Inflammatory macrophage treated with lipopolysaccharide for 1 hour (primary cell): ENCODE measurements at places on chromosomes 5 and 9.
A peak's percentile ranks its signal among the peaks of the same experiment; 100 is the strongest.

GRCh38 chr9:120396418-120396817, 183.5 kb downstream of the CDK5RAP2 start:
- DNase-seq: no peak

DNA sequence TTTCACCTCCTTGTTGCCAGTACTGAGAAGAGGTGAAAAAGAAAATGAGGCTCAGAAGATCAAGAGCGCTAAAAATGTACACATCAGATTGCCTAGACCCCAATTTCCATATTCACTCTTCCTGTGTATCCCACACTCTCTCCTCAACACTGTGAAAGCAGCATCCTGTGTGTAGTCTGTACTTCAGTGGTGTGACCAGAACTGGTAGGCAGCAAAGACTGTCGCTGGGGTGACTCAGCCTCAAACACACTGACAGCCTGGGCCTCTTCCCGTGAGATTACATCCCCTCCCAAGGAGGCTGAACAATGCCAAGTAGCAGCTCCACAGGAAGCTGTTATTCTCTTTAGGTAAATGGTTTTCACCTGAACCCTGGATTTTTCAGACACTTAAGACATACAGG, 135.5 kb downstream of the CCDC192 start:
- peak; percentile 48 for DNase-seq

- no peak for DNase-seq
Observed at GRCh38 chr9:19999491-20000057, 210.7 kb upstream of the SLC24A2 start.

DNA sequence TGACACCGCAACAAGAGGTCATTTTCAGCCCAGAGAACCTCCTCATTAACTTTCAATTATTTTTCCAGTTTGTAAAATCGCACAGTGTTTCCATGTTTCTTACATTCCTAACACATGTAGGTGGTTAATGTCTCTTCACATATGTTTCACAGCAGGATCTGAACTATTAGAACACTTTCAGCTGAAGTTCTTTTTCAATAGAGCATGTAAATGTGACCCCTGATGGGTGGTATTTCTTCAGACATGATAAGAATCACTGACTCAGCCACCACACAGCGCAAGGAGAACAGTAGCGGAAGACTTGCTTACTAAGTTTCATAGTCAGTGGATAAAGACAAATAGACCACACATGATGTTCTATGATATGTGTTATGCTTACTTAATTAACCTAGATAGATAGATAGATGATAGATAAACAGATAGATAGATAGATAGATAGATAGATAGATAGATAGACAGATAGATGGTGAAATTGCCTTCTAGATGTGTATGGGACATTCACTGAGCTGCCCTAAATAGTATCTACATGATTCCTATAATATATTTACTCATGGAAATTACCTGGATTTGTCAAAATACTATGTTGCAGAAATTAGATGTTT, 1992.1 kb upstream of the NUDT12 start:
- no peak for DNase-seq

DNA sequence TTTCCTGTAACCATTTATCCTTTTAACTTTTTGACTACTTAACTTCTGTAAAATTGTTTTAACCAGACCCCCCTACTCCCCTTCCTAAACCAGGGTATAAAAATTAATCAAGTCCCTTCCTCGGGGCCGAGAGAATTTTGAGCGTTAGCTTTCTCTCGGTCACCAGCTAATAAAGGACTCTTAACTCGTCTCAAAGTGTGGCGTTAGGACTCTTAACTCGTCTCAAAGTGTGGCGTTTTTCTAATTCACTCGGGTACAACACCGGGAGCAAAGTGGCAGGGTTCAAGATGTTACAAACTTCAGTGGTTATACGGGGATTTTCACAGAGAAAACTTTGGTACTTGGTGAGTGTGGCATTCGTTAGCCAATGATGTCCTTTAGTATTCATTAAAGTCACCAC, 39.7 kb upstream of the PPP1R26 start:
- no peak for DNase-seq

DNA sequence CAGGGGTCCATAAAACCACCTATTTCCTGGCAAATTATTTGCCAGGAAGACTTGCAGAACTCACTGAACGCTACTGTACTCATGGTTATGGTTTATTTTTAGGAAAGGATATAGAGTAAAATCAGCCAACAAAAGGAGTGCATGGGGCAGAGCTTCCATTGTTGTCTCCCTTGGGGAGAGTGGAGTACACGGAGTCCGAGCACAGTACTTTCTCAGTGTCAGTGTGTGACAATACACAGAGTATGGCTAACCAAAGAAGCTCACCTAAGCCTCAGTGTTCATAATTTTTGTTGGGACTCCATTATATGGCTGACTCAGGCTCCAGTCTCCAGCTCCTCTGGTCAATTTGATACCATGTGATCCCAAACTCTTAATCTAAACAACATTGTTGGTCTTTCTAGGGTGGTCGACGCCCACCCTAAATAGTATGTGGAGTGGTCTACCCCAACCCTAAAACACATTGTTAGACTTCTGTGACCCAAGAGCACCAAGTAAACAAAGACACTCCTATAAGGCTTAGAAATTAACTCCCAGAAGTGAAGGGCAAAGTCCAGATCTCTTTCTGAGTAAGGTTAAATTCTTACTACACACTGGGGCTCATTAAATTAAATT, 74.9 kb downstream of the SLC44A1 start:
- DNase-seq: no peak

- no peak for DNase-seq
Observed at GRCh38 chr5:41373230-41373629, 137.2 kb downstream of the PLCXD3 start.

GRCh38 chr5:81233080-81233634, at the start of gene CKMT2:
Gene CKMT2, plus strand, starts transcription at chr5:81233322. Its CDS starts 17,811 bp downstream, at chr5:81251133.
- DNase-seq: no peak

GRCh38 chr5:86861512-86861911, 243.8 kb downstream of the COX7C start:
- no peak for DNase-seq

DNA sequence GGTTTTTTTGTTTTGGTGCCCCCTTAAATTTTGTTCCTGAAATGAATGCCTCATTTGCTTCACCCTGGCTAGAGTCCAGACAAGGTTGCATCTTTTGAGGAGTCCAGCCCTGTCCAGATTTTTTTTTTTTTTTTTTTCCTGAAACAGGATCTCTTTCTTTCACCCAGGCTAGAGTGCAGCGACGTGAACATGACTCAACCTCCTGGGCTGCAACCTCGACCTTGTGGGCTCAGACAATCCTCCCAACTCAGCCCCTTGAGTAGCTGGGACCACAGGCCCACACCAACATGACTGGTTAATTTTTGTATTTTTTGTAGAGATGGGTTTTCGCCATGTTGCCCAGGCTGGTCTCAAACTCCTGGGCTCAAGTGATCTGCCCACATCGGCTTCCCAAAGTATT, 469.0 kb upstream of the BRINP1 start:
- DNase-seq: no peak

DNA sequence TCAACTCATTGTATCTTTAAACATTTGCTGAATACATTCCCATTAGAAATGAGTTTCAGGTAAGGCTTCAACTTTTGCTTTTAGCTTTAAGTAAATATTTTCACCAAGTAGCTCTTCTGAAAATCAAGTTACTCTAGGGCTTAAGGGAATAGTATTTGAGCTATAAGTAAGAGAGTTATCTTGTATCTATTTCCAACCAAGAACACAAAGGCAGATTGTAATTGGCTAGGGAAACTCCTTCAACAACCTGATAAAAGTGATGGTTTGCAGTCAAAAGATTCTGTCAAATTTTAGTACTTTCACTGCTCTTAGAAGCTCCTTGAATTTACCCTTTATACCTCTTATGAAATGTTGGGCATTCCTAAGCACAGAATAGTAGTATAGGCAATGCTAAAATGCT, 13.0 kb downstream of the ELL2 start:
- peak; percentile 34 for DNase-seq

GRCh38 chr9:83372957-83373356, 165.2 kb downstream of the FRMD3 start:
- DNase-seq: no peak

- DNase-seq: no peak
Observed at GRCh38 chr9:38041564-38042243, 27.3 kb downstream of the SHB start.

DNA sequence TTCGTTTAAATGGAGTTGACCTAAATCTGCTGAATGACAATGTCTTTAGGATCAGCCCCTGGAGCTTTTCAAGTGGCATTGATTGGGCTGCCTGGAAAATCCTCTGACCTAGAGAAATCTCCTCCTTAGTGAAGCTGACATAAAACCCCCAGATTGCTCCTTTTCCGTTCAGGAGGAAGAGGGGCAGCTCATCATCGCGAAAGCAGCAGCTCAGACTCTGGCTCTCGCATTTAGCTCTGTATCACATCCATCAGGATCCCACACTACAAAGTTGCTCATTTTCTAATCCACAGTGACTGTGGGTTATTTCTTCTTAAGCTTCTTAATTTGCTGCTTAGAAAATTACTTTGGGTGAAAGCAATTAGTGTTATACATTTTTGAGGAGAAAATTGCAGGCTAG, 373.7 kb downstream of the ENC1 start:
- no peak for DNase-seq

DNA sequence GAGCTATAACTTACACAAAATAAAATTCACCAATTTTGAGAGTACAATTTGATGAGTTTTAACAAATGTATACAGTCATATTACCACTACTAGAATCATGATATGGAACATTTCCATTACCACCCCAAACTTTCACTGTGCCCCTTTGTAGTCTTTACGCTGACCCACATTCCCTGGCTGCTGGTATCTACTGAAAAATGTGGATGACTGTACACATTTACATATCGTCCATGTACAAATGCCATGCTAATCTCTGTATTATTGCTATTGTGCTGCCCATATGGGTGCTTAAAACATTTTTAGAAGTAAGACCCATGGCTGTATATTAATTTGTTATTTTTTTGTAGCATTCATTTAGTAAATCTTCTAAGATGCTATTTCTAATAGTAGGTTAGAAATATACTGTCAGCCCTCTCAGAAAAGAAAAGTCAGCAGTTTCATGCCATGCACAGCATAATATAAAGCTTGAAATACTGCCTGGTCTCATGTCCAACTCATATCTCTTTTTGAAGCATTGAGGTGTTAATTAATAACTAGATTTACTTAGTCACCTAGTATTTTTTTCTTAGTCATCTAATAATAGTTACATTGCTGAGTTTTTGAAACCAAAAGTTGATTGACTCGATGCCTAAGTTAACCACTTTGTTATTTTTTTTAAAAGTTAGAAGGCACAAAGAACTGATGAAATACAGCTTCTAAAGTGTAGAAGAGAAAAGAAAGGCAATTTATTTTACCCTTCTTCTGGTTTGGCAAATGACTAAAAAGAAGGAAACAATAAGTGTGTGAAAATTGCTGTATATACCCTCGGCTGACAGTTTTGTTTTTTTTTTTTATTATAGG, 188.3 kb upstream of the MEF2C start:
- DNase-seq: no peak

GRCh38 chr5:1656271-1656975, 132.7 kb upstream of the LPCAT1 start:
- DNase-seq: no peak

GRCh38 chr5:88824892-88825583, 57.9 kb downstream of the MEF2C start:
- peak; percentile 33 for DNase-seq

DNA sequence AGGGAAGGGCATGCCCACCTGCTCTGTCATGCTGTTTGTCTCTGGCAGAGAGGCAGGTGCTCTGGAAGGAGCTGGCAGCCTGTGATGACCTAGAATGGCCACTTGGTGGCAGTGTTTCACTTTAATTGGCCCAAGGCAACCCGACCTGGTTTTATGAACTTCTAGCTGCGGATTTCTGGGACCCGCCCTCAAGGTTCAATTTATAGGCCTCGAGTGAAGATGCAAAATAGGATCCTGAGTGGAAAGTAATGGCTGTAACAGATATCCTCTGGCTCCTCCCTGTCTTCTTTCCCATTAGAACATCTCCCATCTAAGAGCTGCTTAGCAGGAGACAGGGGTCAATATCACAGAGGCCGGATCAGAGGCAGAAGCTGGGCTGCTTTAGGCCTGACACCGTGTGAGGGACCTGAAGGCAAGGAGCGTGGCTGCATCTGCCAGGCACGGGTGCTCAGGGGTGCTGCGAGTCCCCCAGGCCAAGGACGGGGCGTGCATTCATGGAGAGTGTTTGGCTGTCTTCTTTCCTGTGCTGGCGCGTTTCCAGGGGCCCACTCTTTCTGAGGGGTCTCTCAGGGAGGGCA, 56.7 kb upstream of the SLC28A3 start:
- peak; percentile 89 for DNase-seq

GRCh38 chr9:132507670-132508469, 74.5 kb upstream of the BARHL1 start:
- peak; percentile 18 for DNase-seq

DNA sequence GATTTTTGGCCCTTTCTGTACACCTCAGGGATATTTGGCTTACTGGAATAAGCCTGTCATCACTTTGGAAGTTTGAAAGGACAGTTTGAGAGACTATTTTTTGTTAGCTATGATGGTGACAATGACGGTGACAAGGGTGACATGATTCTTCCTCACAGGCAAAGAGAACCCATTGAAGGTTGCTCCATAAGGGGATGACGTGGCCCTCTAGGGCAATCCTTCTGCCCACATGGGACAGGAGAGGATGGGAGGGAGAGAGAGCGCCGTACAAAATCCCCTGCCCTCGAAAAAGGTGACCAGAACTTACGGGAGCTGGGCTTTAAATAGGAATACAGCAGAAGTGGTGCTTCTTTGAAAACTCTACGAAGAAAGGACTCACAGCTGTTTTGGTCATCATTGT, 22.6 kb downstream of the HRH2 start:
- peak; percentile 80 for DNase-seq

DNA sequence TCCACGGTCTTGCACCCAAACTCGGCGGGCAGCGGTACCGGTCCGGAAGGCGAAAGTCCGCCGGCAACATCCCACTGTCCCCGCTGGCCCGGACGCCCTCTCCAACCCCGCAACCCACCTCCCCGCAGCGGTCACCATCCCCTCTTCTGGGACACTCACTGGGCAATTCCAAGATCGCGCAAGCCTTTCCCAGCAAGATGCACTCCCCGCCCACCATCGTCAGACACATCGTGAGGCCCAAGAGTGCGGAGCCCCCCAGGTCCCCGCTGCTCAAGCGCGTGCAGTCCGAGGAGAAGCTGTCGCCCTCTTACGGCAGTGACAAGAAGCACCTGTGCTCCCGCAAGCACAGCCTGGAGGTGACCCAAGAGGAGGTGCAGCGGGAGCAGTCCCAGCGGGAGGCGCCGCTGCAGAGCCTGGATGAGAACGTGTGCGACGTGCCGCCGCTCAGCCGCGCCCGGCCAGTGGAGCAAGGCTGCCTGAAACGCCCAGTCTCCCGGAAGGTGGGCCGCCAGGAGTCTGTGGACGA, 33.3 kb downstream of the CD180 start:
- no peak for DNase-seq

- DNase-seq: no peak
Observed at GRCh38 chr5:12072441-12072840, 168.2 kb upstream of the CTNND2 start.

DNA sequence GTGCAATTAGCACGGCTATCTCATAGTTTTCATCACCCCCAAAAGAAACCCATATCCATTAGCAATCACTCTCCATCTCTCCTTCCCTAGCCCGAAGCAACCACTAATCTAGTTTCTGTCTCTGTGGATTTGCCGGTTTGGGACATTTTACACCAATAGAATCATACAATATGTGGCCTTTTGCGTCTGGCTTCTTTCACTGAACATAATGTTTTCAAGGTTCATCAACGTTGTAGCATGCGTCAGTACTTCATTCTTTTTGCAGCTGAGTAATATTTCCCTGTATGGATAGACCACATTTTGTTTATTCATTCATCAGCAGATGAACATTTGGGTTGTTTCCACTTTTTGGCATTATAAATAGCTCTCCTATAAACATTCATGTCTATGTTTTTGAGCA, 75.4 kb upstream of the TBC1D2 start:
- DNase-seq: no peak

- DNase-seq: no peak
Observed at GRCh38 chr9:68685213-68685612, 19.8 kb upstream of the PIP5K1B start.
